ENCODE measurements at places on chromosomes 2 and 18.
A peak's percentile ranks its signal among the peaks of the same experiment; 100 is the strongest.

DNA sequence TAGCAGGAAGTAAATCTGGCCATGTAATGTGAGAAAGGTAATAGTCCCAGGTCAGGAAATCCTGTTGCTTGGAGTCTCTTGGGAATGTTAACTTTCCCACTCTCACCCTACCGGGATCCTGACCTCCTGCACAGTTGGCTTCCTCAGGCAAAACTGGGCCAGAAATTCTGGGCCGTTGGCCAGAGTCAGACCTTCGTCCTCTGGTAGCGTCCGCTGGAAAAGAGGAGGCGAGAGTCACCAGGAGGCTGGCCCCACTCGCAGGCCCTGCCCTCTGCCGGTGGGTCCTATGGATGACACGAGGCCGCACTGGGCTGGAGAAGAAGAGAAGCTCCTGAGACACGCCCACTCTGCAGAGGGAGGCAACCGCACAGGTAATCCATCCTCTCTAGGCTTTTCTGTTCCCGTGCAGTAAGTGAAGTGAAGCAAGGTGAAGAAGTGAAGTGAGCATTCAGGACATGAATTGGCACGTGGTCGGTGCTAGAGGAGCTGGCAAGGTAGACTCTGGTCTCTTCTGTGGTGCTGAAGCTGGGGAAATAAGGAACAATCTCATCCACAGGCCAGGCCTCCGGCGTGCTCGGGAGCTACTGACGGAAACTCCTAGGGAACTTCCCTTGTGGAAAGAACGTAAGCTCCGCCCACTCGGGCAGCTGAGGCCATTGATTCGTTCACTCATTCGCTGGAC lies 182.7 kb upstream of the GLI2 start:
- DNase-seq, result peak; percentile 74

GRCh38 chr2:119315241-119315925 lies 51.3 kb downstream of the C2orf76 start:
- DNase-seq, result no peak

DNA sequence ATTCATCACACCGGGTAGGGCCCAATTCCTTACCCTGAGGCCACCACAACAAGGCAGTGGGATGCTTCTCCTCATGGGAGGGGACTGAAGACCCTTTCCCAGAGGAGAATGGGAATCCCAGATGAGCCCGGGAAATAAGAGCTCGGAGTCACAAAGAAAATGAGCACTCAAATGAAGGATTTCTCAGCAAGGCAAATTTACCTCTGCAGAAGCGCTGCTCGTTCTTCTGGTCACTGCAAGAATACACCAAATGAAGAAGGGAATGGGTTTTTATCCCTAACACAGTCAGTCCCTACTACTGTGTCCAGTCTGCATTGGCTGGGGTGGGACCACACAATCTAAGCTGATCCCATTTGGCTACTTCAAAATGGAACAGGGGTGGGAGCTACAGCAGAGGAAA lies 35.7 kb upstream of the TRAPPC8 start:
- DNase-seq, result no peak

- no peak for DNase-seq
Observed at GRCh38 chr2:64780041-64780440, 126.3 kb upstream of the SERTAD2 start.

- DNase-seq, result no peak
Observed at GRCh38 chr18:53710080-53710479, 514.4 kb downstream of the MBD2 start.

Measured in lung (tissue), 17 donors.